Cardiac muscle cell (in vitro differentiated cells and primary cell): ENCODE measurements at places on chromosomes 12 and 14.

GRCh38 chr12:57385586-57385985, 45.3 kb downstream of the R3HDM2 start:
- DNase-seq: no peak
- H3K4me3 ChIP-seq: no peak overlapping the region
- no peak overlapping the region for H3K27ac ChIP-seq

DNA sequence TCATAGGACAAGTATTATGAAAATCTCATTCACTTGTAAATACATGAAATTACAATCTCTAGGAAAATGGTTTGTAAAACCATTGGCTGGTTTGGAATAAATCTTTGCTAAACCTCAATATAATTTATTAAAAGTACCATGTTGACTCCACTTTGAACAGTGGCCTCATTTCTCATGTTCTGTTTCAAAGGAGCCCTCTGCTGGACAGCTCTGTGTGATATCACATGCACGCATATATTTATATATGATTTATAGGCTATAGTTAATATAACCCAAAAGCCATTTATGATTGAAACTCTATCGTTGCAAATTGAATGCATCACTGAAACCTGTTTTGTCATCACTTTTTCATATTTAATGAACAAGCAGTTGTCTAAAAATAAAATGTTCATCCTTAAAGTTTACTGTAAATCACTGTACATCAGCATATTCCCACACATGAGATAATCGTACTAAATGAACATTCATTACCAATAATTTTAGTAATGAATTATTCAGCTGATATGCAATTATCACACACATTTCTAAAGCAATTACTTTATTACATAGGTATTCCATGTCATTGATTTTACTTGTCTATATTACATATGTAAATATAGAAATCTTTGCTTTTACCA, 493.8 kb downstream of the NPAS3 start:
- H3K27me3 ChIP-seq: no peaks in the 10 kb centered on the region
- H3K4me1 ChIP-seq: no peaks in the 10 kb centered on the region
- H3K27ac ChIP-seq: no peak overlapping the region
- H3K36me3 ChIP-seq: no peaks in the 10 kb centered on the region
- DNase-seq: peak; percentile 62

DNA sequence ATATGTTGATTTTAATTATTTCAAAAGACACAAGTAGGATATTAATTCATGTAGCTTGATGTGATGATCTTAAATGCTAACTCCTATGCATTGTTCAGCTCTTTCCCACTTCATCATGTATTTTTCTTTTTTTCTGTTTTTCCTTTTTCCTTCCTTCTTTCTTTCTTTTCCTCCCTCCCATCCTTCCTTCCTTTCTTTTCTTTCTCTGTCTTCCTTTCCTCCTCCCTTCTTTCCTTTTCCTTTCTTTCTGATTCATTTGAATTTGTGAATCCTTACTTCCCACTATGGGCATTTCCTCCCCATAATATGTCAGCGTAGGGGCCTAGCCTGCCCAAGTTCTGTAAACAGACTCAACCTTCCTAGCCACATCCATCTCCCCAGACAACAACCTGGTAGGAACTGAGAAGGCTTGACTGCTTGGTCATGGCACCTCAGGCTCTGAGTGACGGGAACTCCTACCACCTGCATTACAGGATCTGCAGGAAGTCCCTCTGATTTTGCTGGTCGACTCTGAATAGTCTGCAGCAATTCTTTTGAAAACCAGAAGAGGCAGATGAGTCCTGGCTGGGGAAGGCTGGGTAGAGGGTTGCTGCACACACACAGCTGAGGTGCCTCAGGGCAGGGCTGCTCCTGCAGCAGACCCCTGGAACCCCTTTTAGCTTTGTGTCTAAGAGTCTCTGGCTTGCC, 33.4 kb upstream of the BHLHE41 start:
- H3K27ac ChIP-seq: no peak overlapping the region
- peaks cover 3% of the 10 kb centered on the region for H3K27me3 ChIP-seq
- no peak for DNase-seq

GRCh38 chr12:117155278-117156060, 34.8 kb downstream of the FBXO21 start:
- peak; percentile 22 for DNase-seq
- H3K27ac ChIP-seq: no peak overlapping the region
- H3K4me1 ChIP-seq: no peaks in the 10 kb centered on the region
- H3K36me3 ChIP-seq: peaks cover 37% of the 10 kb centered on the region
- no peaks in the 10 kb centered on the region for H3K27me3 ChIP-seq
- no peak overlapping the region for H3K4me3 ChIP-seq

DNA sequence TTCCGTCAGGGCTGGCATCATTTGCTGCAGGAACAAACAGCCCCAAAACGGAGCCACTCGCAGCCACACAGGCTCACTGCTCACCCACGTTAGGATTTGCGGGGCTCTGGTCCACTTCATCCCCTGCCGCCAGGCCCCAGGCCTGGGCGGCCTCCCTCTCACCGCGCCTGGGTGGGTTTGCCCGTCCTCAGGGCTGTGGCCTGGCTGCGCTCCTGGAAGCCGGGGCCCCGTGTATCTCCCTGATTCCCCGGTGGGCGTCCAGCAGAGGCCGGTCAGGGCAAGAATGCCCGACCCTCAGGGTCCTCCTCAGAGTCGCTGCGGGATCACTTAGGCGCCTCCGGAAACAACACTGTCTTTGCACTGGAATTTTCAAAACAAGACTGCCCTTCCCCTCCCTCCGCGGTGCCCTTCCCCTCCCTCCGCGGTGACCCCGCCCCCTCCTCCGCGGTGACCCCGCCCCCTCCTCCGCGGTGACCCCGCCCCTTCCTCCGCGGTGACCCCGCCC, 15.7 kb upstream of the FBRSL1 start:
- no peak for DNase-seq
- no peaks in the 10 kb centered on the region for H3K4me1 ChIP-seq
- no peak overlapping the region for H3K27ac ChIP-seq
- H3K4me3 ChIP-seq: no peak overlapping the region
- no peaks in the 10 kb centered on the region for H3K27me3 ChIP-seq

- H3K36me3 ChIP-seq: no peaks in the 10 kb centered on the region
- H3K27ac ChIP-seq: no peak overlapping the region
- H3K4me1 ChIP-seq: no peaks in the 10 kb centered on the region
- no peaks in the 10 kb centered on the region for H3K27me3 ChIP-seq
- DNase-seq: no peak
Measured at GRCh38 chr12:5989621-5990020, 44.6 kb upstream of the ANO2 start.

- H3K4me1 ChIP-seq: peaks cover 7% of the 10 kb centered on the region
- H3K27me3 ChIP-seq: no peaks in the 10 kb centered on the region
- DNase-seq: no peak
Measured at GRCh38 chr14:45641541-45641940, 388.5 kb upstream of the MIS18BP1 start.

GRCh38 chr12:54159589-54159988, 29.2 kb downstream of the SMUG1 start:
- H3K36me3 ChIP-seq: no peaks in the 10 kb centered on the region
- DNase-seq: no peak
- H3K4me3 ChIP-seq: no peak overlapping the region

DNA sequence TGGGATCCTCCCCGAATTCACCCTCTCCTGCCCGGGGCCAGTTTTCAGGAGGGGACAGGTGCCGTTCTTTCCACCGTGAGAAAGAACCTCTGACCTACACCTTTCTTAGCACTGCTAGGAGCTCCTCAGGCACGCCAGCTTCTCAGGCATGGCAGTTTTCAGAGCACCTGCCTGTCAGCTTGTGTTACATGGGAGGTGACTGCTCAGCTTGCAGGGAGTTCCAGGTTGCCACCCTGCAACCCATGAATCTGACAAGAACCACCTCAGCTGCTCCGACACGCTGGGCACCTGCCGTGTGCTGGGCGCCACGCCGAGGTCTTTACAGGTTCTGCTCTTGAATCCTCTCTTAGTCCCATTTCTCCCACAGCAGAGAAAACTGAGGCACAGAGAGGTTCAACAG, 12.9 kb downstream of the BRI3BP start:
- H3K4me3 ChIP-seq: no peak overlapping the region
- DNase-seq: no peak
- no peak overlapping the region for H3K27ac ChIP-seq
- H3K4me1 ChIP-seq: no peaks in the 10 kb centered on the region
- H3K36me3 ChIP-seq: no peaks in the 10 kb centered on the region

DNA sequence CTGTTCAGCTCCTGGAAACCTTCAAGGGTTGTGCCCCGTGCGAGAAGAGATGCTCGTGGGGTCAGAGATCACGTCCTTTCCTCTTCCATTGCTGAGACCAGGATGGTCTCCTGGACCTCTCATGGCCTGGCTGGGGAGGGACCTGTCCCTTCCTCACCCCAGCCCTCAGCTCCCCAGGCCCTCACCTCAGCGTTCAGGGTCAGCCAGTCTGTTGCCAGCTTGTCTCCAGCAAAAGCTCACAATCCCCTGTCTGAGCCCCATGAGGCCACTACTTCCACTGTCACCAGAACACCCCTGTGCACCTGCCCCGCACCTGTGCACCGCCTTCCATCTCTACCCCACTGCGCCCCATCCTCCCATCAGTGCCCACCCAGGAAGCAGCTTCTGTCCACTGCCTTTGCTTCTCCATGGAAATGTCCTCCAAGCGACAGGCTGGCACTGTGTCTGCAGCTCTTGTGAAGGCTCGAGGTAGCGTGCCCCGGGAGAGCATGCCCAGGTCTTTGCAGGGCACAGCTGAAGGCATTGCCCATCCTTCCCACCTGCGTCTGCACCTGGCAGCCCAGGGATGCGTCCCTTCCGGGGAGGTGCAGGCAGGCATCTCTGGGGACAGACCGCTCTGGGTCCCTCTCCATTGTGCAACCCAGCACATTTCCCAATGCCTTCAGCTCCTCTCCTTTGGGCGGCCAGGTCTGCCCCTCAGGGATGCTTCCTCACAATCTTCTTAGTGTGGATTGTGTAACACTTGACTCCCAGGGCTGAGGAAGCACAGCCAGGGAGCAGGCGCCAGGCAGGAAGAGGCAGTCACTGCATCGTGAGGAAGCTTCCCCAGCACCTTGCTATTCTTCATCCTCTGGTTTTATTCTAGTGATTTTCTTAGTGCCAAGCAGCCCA, 179.6 kb downstream of the ADGRD1 start:
- DNase-seq: peak; percentile 15
- peaks cover 6% of the 10 kb centered on the region for H3K36me3 ChIP-seq
- H3K4me3 ChIP-seq: no peak overlapping the region
- H3K4me1 ChIP-seq: no peaks in the 10 kb centered on the region
- no peak overlapping the region for H3K27ac ChIP-seq
- H3K27me3 ChIP-seq: no peaks in the 10 kb centered on the region

- no peaks in the 10 kb centered on the region for H3K36me3 ChIP-seq
- no peak for DNase-seq
- H3K27ac ChIP-seq: no peak overlapping the region
- no peak overlapping the region for H3K4me3 ChIP-seq
- no peaks in the 10 kb centered on the region for H3K4me1 ChIP-seq
Measured at GRCh38 chr14:34387974-34388516, 74.0 kb downstream of the SPTSSA start.

DNA sequence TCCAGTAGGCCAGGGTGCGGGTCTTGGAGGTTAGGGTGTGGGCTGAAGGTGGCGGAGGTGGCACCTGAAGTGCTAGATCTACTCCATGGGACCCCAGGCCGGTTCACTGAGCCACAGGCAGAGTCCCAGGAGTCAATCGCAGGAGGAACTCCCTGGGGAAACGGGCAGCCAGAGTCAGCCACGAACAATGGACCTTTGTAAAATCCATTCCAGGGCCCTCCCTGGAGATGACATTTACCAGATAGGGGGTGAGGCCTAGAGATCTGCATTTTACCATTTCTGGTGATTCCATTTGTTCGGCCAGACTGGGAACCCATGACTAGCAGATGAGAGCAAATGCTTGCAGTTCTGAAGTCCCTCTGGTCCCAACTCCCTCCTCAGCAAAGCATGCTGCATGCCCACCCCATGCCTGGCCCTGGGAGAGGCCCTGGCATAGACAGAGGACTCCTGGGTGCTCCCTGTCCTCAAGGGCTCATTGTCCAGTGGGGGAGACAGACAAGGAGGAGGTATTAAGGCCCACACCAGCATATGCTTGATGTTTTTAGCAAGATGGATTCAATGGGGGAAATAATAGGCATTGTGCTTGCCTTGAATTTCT, 115.5 kb downstream of the EML1 start:
- no peak for DNase-seq
- no peak overlapping the region for H3K27ac ChIP-seq
- no peaks in the 10 kb centered on the region for H3K36me3 ChIP-seq

GRCh38 chr12:62158461-62159360, 101.5 kb upstream of the USP15 start:
- no peaks in the 10 kb centered on the region for H3K36me3 ChIP-seq
- no peak overlapping the region for H3K4me3 ChIP-seq
- no peaks in the 10 kb centered on the region for H3K27me3 ChIP-seq
- no peaks in the 10 kb centered on the region for H3K4me1 ChIP-seq
- no peak overlapping the region for H3K27ac ChIP-seq

DNA sequence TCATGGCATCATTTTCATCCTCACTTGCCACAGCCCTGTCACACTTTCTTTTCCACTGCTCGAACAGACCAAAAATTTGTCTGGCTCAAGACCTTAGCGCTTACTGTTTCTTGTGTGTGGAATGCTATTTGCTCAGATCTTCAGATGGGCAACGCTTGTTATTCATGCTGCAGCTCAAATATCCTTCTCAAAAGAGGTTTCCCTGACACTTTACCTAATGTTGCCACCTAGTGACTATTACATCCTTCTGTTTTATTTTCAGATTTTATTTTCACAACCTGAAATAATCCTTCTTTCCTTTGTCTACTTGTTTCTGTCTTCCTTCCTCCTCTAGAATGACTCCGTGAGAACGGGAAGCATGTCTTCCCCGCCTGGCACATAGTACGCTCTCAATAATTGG, 5.6 kb downstream of the FBXO33 start:
- no peak overlapping the region for H3K4me3 ChIP-seq
- no peaks in the 10 kb centered on the region for H3K36me3 ChIP-seq
- no peak overlapping the region for H3K27ac ChIP-seq
- DNase-seq: peak; percentile 69
- peaks cover 38% of the 10 kb centered on the region for H3K4me1 ChIP-seq

DNA sequence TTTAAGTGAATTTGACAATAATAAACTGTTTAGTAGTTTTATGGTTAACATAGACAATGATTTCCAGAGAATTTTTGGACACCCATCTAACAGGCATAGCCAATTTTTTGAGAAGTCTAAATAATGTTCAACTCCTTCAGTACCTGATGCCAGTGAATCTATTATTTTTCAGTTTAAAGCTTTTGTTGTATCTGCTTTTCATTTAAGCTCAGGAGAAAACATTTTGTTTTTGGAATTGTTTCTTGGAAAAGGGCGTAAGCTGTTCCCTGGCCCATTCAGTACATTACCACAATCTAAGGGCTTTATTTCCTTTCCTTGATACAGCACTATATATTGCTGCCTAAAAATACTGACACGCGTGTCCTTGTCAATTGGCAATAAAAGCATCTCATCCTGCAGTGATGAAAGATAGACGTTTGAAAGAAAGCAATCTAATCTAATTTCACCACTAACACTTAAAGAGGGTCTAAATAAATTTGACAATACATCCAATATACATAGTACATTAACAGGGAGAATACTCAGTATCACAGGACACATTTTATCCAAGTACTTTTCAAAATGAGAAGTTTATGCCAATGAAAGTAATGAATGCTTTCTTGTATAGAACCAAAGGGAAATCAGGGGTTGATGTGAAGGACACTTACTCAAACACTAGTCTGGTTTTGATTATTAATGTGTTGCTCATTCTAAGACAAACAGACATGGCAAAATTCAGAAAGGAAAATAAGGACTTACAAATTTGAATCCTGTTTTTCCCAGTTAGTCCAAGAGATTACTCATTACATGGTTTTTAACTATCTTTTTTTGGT, 104.2 kb upstream of the LGR5 start:
- H3K4me3 ChIP-seq: no peak overlapping the region
- no peak for DNase-seq
- no peaks in the 10 kb centered on the region for H3K36me3 ChIP-seq

- no peak overlapping the region for H3K27ac ChIP-seq
- no peaks in the 10 kb centered on the region for H3K36me3 ChIP-seq
- no peak for DNase-seq
- H3K4me3 ChIP-seq: no peak overlapping the region
- no peaks in the 10 kb centered on the region for H3K27me3 ChIP-seq
Measured at GRCh38 chr12:2646341-2646740, 148.4 kb upstream of the FKBP4 start.
